Fibroblast of skin of abdomen (primary cell): ENCODE measurements at places on chromosomes 11 and 22.

GRCh38 chr11:119793335-119793984, 64.5 kb upstream of the NECTIN1 start:
- peak; percentile 88 for DNase-seq

DNA sequence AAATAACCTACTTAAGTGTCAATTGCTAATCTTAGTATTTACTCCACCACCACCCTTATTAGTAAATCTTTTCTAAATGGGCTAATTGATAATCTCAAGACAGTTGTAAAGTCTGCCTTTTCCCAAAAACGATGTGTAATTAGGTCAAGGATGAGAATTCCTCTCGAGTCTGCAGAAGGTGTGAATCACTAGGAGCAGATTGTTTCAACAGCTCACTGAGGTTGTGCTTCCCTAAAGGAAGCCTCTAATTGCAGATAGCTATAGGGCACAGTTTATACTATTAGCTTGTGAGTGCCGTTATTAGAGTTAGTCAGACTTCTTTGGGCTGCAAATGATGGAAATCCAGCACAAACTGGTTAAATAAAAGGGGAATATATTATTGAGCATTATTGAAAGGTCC, 84.9 kb downstream of the C11orf91 start:
- DNase-seq, result no peak

DNA sequence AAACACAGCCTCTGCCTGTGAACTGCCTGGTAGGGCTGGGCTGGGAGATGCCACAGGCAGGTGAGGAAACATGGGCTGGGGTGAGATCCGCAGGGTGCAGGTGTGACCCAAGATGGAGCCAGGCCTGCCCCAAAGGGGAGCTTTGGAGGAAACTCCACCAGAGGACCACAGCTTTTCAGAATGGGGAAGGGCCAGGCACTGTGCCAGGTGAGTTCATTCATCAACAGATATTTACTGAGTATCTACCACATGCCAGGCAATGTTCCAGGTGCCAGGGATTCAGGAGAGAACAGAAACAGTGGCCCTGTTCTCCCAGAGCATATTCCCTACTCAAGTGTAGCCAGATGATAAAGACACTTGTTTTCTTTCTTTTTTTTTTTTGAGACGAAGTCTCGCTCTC, 11.2 kb downstream of the RTN4RL2 start:
- DNase-seq, result no peak

- DNase-seq, result no peak
Observed at GRCh38 chr11:57160665-57161064, 21.1 kb upstream of the LRRC55 start.

DNA sequence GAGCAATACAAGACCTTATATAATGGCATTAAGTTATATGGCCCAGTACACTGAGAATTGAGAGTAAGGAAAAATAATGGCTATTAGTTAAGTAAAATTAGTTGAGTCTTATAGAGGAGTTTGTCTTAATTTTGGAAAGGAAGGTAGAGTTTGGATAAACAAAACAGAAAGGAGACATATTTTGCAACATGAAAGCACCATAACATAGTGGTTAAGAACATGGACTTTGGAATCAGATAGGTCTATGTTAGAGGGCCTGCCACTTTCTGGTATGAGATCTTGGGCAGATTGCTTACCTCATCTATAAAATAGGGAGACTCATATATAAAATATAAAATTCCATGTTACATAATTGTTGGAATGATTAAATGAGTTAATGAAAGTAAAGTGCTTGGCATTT, 68.9 kb downstream of the CSTPP1 start:
- no peak for DNase-seq

GRCh38 chr11:119338318-119338890, 2.3 kb downstream of the C1QTNF5 start:
- peak; percentile 87 for DNase-seq

GRCh38 chr11:22554221-22554620, 71.4 kb downstream of the FANCF start:
- DNase-seq, result no peak

DNA sequence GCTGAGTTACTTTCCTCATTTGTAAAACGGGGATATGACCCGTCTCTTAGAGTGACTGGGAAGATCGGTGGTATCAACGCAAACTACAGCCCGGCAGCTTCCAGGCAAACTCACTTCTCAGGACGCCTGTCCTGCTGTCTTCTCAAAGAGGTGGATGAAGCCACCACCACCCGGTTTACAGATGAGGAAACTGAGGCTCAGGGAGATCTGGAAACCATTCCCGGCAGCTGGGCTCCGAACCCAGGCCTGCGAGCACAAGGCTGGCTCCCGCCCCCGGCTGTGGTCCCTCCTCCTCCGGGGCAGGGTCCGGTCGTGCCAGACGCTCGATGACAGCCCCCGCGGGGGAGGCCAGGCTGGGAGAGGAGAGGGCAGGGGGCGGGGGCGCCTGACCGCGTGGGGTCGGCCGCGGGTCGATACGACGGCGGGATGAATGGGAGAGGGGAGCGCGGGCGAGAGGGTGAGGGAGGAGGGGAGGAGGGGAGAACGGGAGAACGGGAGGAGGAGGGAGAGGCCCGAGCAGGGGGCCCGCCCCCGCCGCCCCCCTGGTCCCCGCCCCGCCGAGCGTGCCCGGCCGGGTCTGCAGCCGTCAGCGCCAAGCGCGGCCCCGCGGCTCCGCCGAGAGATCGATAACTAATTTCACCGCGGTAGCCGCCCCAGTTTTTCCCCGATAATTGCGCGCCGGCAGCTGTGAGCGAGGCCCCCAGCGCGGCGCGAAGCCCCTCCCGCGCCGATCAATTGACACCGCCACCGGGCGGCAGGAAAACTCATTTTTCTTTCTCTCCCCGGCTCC, 14.0 kb downstream of the IGLL1 start:
- DNase-seq, result no peak
